ENCODE measurements at places on chromosomes 7 and 10. TPM values are rescaled to one million over a fixed set of nuclear protein-coding genes. Genes with fewer than 3 reads are reported as not detected.

GRCh38 chr10:15570738-15571339, 148.9 kb downstream of the ITGA8 start:
- DNase-seq = no peak

GRCh38 chr7:90763108-90763507, 167.0 kb downstream of the CDK14 start:
- DNase-seq = no peak

GRCh38 chr7:98860071-98860470, 9.7 kb downstream of the TMEM130 start:
- no peak for DNase-seq

DNA sequence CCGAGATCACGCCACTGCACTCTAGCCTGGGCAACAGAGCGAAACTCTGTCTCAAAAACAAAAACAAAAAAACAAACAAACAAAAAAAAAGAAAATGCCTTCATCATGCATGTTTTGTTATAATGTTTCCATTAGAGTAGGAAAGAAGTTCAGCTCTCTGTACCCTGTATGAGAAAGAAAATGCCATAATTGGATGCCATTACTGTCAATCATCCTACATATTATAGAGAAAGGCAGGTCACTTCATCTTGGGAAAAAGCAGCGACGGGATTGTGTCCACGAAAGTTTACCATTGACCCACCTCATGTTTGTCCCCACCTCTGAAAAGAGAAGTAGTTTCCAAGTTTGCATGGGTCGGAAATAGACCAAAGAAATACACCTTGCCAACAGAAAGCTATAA, 33.8 kb downstream of the SEC61G start:
- DNase-seq = no peak

DNA sequence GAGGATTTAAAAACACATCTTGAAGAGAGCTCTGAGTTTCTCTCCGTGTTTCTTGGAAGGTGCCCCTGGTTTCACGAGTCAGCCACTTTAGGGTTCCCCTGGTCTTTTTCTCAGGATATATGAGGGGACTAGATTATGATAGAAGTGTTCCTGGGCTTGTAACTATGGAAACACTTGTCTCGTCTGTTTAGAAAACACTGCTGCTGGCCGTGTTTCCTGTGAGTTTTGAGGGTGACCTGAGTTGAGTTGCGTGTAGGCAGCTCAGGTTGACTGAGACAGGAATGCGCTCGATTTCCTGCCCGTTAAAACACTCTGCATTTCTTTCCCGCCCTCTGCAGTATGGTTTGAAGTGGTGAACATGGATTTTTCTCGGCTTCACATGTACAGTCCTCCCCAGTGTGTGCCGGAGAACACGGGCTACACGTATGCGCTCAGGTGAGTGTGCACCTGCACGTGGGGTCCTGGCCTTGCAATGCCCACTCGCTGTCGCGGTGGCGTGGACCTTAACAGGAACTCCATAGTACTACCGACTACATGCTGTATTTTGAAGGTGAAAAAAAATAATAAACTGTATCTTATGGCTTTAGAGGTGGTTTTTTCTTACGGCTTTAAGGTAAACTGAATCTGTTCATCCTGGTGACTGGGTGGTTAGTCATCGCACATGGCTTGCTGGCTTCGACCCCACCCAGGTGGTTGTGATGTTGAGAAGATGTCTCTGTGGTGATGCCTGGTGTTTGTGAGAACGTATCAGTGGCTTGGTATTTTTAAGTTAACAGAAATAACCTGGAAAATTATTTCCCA, at the start of gene SUN1:
SUN1 (plus strand) TSS at position 310 of the 801 bp plus-strand sequence; CDS start at position 359, 49 bp downstream.
- peak; percentile 72 for DNase-seq

RHOBTB1 gene
- not detected for total RNA-seq

DNA sequence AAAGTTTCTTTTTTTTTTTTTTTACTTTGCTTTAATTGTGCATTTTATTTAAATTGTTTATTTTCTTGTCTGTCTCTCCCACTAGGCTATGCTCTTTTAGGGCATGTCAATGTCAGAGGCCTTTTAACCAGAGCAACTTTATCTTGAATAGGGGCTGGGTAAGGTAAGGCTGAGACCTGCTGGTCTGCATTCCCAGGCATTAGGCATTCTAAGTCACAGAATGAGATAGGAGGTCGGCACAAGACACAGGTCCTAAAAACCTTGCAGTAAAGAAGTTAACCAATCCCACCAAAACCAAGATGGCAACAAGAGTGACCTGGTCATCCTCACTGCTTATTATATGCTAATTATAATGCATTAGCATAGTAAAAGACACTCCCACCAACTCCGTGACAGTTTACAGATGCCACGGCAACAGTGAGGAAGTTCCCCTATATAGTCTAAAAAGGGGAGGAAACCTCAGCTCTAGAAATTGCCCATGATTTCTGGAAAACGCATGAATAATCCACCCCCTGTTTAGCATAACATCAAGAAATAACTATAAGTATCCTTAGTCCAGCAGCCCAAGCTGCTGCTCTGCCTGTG, 47.0 kb upstream of the FRMD4A start:
- DNase-seq = no peak

GRCh38 chr10:116026315-116026714, 246.7 kb downstream of the GFRA1 start:
- no peak for DNase-seq

DNA sequence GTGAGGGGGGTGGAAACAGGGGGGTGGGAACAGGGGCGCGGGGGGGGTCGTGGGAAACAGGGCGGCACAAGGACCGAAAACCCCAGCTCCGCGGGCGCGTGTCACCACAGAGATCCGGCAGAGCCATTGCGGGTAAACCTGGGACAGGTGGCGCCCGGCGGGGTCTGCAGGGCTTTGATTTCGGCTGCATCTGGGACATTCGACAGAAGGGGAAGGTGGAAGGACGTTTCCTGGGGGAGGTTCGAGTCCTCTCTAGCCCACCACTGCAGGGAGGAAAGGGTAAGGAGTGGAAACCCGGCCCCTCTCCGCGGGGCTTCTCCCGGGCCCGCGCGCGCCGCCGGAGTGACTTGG, 7.5 kb downstream of the NKX2-3 start:
- no peak for DNase-seq

GBX1 gene
- total RNA-seq = not detected

GRCh38 chr7:117014099-117014656, 60.9 kb downstream of the ST7 start:
- DNase-seq = no peak

ZNF853 gene
- 2.7 TPM for total RNA-seq

NCF1 gene
- total RNA-seq = 3.9 TPM

GRCh38 chr10:103784089-103784488, 71.3 kb downstream of the SH3PXD2A start:
- no peak for DNase-seq

PDE6C gene
- not detected for total RNA-seq

STRIP2 gene
- 0.11 TPM for total RNA-seq

SPDYE1 gene
- not detected for total RNA-seq

DNA sequence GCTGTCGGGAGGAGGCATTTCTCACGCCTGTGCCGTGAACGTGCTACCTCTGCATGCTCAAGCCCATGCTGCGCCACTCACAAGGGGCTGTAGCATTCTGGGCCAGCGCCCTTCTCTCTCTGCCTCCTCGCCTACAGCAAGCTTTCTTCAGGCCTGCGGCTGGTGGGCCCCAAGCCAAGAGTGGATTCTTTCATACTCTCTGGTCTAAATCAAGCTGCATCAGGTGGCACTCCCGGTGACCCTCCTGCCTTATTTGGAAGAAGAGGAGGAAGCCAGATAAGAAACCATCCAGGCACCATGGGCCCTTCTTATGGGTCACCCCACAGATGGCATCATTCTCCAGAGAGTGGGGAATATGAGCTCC, 86.7 kb upstream of the DUSP5 start:
- DNase-seq = no peak

THSD7A gene
- total RNA-seq = not detected

GPR37 gene
- not detected for total RNA-seq

CYP3A4 gene
- total RNA-seq = not detected

DNA sequence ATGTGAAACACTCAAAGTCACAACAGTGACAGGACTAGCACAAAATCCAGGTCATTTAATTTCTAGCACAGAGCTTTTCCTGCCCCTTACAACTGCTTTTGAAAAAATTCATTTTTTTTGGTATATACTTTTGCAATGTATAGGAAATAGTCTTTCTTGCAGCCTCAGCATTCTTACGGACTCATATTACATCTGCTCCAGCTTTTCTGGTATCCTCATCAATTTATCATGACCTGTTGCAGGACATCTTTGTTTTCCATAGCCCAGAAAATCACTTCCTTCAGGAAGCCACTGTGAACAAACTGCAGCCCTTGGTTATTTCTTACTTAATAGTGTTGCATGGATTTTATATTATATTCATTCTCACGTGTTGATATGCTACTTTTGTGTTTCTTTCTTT, 347.9 kb upstream of the MTPN start:
- DNase-seq = no peak

- DNase-seq = no peak
These were observed 47.3 kb downstream of the CNNM2 start for GRCh38 chr10:102965311-102965851.

DNA sequence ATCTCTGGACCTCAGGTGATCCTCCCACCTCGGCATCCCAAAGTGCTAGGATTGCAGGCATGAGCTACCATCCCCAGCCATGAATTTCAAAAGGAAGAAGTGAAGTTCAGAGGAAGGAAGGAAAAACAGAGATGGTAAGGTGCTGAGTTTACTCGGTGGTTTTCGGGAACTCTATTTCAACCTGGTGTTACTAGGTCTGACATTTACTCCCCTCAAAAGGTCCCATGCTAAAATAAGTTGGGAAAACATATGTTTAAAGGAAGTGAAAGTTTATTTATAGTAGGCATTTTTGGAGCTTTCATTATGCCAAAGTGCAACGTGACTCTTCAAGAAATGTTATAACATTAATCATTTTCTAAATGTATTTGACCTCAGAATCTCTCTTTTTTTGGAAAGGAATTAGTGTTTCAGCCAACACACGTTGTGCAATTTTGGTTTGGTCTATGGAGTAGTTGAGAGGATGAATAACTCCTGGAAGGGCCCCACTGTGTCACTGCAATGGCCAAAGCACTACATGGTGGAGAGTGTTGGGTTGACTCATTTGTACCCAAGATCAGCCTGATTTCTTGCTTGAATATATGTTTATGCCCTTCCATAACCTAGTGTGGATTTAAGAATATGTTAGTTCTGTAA, 114.7 kb upstream of the FAM171A1 start:
- no peak for DNase-seq

DNA sequence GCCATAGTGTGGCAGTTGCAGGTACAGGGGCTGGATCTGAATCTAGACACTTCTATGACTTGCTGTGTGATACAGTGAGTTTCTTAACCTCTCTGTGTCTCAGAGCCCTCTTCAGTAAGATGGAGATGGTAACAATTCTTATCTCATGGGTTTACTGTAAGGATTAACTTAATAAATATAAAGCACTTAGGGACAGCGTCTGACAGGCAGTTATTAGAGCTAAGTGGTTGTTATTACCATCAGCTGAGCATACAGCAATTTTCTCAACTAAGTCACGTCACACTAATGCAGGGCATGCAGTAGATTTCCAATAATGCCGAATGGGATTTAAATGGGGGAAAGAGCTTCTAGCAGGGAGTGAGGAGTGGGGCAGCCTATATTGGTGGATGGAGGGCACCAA, 162.6 kb downstream of the SH2D4B start:
- no peak for DNase-seq

MMP21 gene
- total RNA-seq = 0.34 TPM

- no peak for DNase-seq
These were observed 1.4 kb upstream of the ZYX start for GRCh38 chr7:143379611-143380259.

DNA sequence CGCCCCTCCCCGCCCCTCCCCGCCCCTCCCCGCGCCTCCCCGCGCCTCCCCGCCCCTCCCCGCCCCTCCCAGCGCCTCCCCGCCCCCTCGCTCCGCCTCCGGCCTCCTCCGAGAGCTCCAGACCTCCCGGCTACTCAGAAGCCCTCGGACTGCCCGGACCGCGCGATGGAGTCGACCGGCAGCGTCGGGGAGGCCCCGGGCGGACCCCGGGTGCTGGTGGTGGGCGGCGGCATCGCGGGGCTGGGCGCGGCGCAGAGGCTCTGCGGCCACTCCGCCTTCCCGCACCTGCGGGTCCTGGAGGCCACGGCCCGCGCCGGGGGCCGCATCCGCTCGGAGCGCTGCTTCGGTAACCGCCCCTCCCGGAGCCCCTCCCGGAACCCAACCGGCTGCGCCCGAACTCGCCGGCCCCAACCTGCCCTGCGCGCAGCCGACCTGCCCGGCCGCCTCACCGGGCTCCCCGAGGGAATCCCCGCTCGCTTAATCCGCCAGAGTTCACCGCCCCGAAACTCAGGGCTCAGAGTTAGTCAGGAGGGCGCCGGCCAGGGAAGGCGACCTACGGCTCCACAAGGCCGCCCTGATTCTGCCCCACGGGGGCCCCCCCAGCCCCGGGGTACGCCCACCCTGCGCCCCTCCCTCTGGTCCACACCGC, at the start of gene PAOX:
PAOX (plus strand) TSS at position 111 of the 649 bp plus-strand sequence; CDS start at position 166, 55 bp downstream.
- DNase-seq = peak; percentile 39

DNA sequence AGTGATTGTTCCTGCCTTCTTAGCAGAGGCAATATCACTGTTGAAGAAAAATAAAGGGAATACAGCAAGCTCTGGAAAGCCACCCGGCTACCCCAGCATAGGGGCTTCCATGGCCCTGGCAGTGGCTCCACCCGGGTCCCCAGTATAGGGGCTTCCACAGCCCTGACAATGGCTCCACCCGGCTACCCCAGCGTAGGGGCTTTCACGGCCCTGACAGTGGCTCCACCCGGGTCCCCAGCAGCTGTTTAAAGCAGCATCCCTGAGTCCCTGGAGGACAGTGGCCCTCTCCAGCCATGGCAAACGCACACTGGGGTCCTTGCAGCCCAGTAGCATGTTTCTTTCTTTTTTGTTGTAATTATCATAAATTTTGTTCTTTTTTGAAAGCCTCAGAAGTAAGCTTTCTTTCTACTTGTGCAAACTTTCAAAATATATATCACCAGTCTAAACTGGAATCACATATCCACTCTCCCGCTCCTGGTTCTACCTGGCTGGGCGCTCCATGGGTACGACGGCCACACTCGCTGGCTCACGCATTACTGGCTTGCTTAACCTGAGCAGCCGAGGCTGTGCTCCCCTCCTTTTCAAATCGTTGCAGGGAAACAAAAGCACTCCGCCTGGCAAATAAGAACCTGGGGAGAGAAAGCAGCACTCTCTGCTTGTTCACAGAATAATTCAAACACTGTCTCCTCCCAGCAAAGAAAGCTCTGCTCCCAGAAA, 62.1 kb downstream of the TCERG1L start:
- DNase-seq = no peak

- no peak for DNase-seq
These were observed 230.3 kb downstream of the ARHGAP12 start for GRCh38 chr10:31698181-31698830.

DNA sequence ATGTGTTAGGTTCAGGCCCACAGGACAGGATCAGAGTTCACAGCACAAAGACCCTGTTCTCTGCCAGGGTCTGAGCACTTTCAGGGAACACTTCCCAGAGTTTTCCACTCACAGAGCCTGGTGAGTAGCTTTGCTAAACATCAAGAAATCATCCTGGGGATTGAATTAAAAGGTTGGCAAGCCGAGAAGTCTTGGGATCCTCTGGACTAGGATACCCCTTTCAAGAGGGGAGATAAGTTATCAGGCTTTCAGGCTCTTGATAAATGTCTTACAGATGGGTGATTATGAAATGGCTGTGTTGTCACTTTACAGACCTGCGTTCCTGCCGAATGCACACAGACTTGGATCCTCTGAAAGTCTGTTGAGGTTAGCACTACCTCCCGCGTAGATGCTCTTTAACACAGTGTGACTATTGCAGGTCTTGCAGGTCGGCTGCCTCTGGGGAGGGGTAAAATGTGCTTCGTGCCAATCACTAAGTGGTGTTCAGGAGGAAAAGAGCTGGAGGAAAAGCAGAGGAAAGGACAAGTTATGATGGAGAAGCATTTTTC, 473.5 kb upstream of the AKR1E2 start:
- DNase-seq = no peak

GRCh38 chr10:132151951-132152505, 34.7 kb upstream of the DPYSL4 start:
- no peak for DNase-seq

Data from CD4-positive, alpha-beta T cell (primary cell).